T-cell (primary cell): ENCODE measurements at places on chromosomes 6 and 20.

- no peak for DNase-seq
Measured at GRCh38 chr6:16313732-16314131, 75.3 kb downstream of the GMPR start.

DNA sequence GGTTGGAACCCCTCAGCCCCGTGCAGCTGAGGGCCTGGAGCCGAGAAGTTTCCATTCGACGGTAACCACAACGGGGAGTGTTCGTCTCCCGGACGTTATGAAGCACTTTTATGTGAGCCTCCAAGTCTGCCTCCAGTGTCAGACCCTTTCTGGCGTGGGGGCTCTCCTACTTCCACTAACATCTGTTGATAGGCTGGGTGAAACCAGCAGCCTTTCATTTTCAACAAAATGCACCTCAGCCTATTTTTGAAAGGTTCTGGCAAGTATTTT is 257.4 kb downstream of the THBS2 start:
- DNase-seq, result no peak

DNA sequence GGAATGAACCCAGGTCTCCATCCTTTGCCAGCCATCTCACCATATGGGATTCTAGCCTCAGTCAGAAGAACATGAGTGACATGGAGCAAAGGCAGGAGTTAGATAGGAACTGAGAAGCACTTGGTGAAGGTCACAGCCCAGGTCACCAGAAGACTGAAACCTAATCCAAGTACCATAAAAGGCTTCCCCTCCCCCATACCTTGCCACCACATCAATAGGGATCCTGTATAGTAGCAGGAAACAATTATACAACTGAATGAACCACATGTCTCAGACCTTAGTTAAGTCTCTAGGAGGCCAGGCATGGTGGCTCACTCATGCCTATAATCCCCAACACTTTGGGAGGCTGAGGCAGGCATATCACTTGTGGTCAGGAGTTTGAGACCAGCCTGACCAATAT is 49.6 kb downstream of the KIZ start:
- no peak for DNase-seq

GRCh38 chr20:9884666-9885065 is 45.8 kb upstream of the PAK5 start:
- no peak for DNase-seq

DNA sequence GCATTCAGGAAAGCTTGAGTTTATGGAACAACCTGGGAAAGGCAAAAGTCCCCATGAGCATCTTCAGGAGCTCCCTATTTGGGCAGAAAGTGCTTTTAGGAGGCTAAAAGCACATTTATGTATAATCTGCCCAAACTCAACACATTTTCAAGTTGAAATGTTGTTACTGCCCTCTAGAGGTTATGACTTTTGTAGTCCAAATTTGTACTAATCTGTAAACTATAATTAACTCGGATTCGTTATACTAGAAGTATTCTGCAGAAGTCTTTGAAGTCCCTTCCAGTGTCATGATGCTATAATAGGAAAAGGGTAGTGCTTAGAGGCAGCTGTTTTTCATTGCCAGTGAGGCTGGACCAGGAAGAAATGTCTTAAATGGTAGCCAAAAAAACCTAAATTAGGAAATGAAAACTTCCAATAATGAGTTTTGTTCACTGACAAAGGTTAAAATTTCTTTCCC is 44.8 kb upstream of the EMILIN3 start:
- DNase-seq, result no peak

- DNase-seq, result no peak
Measured at GRCh38 chr20:26243731-26244130, 547.1 kb upstream of the ZNF337 start.

- no peak for DNase-seq
Measured at GRCh38 chr6:39758905-39759605, 33.1 kb upstream of the DAAM2 start.

GRCh38 chr6:85453490-85453889 is 3.6 kb downstream of the NT5E start:
- DNase-seq, result no peak

DNA sequence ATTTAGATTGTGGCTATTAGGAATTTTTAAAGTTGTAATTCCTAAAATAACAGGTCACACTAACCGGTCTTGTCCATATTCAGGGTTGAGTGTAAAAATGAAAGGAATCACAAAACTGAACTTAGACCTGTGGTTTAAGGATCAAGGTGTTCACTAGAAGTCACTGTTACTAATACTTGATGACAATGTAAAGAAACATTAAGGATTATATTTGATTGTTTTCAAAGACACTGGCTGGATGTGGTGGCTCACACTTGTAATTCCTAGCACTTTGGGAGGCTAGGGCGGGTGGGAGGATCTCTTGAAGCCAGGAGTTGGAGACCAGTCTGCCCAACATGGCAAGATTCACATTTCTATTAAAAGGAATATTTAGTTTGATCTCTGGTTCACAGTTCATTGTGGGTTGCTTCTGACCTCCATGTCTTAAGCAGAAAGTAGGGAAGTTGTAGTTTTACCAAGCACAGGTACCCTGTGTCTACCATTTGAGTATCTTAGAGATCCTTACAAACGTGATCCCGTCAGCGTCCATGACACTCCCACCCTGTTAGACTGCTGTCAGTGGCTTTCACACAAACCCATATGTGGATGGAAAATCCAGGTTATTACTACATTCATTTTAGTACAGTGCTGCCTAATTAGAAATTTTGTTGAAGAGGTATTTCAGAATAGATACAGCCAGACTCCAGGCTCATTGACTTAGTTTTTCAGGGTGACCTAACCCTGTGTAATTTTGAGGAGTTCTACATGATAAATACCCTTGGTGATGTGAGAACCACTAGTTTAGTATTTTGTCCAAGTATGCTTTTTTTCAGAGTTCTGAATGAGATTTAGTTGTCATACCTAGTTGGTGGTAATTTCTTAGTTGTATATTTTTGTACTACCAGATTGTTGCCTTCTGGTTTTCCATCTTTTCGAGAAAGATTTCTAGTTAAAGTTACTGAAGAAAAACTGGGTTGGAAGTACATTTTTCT is 10.2 kb downstream of the SRSF3 start:
- no peak for DNase-seq

DNA sequence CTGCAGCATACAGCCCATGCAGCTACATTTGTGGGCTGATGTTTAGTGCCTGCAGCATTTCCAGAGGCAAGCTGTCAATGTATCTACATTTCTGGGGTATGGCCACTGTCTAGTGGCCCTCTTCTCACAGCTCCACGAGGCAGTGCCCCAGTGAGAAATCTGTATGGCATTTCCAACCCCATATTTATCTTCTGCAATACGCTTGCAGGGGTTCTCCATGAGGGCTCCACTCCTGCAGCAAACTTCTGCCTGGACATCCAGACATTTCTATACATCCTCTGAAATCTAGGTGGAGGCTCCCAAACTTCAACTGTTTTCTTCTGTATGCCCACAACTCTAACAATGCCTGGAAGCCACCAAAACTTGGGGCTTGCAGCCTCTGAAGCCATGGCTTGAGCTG is 502.3 kb downstream of the C6orf118 start:
- DNase-seq, result no peak

DNA sequence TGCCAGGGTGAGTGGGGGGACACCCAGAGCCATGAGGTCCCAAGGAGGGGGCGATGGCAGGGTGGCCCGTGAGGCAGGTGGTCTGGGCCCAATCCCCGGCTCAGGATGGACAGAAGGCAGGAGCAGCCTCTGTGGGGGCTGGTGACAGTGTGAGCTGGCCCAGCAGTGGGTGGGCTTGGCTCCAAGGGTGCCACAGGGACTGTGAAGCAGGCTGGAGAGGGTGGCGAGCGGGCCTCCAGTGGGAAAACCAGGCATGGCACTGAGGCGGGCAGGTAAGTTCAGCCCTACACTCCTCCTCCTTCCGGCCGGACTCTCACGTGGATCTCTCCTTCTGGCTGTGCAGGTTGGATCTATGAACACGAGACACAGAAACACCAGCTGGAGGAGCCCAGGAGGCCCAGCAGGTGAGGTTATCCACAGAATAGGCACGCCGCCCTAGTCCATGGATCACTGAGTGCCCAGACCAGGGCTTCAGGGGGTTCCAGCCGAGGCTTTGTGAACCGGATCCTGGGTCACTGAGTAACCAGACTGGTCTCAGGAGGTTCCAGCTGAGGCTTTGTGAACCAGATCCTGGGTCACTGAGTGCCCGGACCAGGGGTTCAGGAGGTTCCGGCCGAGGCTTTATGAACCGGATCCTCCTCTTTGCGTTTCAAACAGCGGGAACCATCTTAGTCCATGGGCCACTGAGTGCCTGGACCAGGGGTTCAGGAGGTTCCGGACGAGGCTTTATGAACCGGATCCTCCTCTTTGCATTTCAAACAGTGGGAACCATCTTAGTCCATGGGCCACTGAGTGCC is 76.4 kb upstream of the BHLHE23 start:
- no peak for DNase-seq

DNA sequence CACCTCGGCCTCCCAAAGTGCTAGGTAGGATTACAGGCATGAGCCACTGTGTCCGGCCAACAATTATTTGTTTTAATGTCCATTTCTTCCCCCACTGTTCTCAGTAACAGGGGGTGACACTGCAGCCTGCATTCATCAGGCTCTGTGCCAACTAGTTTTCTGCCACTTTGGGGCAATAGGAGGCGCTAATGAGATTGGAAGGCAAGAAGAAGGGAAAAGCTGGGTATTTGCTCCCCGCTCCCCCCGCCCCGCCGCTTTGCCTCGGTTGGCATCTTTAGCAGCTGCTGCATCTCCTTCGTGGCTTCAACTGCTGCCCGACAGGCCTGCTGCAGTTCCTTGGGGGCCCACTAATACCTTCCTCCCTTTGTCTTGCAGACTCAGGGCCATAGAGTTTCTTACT is 35.0 kb upstream of the MDGA1 start:
- DNase-seq, result no peak

- no peak for DNase-seq
Measured at GRCh38 chr6:109486068-109486467, 3.0 kb upstream of the ZBTB24 start.

GRCh38 chr20:23311947-23312506 is 38.6 kb upstream of the NXT1 start:
- DNase-seq, result no peak

DNA sequence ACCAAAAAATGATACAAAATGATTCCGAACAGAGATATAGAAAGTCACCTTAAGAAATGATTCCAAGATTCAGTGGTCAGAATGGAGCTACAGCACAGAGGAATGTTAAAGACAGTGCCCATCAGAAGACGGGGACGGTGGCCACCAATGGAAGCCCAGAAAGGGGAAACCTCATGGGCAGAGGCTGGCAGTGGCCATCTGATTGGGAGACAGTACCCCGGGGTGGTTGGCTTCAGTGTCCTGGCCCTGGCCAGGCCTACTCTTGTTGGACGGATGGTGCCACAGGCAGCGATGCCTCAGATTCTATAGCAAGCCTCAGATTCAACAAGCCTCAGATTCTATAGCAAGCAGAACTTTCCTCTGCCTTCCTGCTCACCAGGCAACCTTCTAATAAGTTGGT is 16.6 kb upstream of the PI16 start:
- DNase-seq, result no peak

GRCh38 chr6:97456070-97456469 is 173.1 kb upstream of the MMS22L start:
- DNase-seq, result no peak

GRCh38 chr20:24136659-24137246 is 148.2 kb upstream of the GGTLC1 start:
- DNase-seq, result no peak

GRCh38 chr6:34332251-34333198 is 59.9 kb downstream of the NUDT3 start:
- no peak for DNase-seq

GRCh38 chr6:39517756-39518155 is 195.3 kb upstream of the KCNK16 start:
- DNase-seq, result no peak

GRCh38 chr6:163290545-163291274 is 123.8 kb upstream of the QKI start:
- DNase-seq, result no peak

- no peak for DNase-seq
Measured at GRCh38 chr6:152100183-152100618, 292.7 kb downstream of the ESR1 start.

DNA sequence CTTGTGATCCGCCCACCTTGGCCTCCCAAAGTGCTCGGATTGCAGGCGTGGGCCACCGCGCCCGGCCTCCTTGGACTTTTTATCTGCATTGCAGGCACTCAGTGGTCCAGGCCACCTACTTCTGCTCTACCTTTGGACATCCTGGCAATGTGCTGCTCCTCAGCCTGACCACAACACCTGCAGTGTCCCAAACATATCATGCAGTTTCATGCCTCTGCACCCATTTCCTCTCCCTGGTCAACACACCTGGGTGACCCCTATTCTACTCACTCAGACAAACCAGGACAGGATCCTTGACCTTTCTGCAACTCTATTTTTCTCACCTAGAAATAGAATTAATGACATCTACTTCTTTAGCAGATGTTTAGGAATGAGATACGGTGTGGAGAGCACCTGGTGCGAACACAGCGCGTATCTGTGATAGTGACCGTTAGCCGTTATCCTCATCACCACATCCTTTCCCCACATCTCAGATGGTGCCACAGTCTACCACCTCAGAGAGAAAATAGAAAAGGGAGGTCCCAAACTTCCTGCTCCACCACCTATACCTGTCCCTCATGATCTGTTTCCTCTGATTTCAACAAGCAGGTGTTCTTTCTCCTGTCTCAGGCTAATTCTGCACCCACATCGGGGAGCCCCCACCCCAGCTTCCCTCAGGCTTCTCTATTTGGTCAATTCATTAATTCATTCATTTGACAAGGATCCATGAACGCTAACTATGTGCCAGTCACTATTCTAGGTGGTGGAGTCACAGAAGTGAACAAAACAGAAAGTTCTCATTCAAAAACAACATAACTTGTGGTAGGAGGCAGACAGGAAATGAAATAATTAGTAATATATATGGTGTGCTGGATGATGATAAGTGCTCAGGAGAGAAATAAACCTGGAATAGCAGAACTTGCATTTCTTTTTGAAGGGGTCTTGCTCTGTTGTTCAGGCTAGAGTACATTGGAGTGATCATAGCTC is 4.3 kb upstream of the BTN3A2 start:
- DNase-seq, result no peak

DNA sequence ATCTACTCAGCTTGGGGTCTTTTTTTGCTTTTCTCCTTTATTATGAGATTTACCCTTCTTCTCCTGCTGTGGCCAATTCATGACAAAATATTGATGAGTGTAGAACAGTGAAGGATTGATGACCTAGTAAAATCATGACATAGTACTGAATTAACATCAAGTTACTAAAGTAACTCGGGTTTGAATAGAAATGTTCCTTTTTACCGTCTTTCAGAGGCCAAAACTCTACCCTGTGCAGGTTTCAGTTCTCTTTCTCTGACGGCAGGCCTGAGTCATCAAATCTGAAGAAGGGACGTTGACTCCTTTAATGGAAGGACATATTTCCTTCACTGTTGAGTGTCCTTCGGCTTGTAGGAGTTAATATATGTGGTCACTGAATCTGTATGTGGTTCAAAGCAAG is 80.7 kb downstream of the RREB1 start:
- no peak for DNase-seq

DNA sequence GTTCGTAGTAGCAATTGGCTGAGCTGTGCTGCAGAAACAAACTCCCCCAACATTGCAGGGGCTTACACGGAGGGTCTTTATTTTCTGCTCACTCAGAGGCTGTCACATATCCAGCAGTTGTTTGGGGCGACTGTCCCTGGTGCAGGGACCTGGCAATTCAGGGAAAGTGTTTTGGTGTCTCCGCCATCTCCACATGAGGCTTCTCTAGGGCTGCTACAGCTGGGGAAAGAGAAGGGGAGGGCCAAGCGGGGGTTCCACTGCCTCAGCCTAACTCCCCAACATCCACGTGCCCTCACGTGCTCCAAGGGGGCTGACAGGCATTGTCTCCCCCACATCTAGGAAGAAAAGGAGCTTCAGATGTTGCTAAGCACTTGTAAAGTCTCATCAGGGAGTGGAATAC is 61.3 kb upstream of the NXT1 start:
- no peak for DNase-seq

GRCh38 chr6:101486124-101486523 is 92.6 kb downstream of the GRIK2 start:
- no peak for DNase-seq
